Stimulated activated CD4-positive, alpha-beta T cell treated with anti-CD3 and anti-CD28 coated beads, Interleukin-12 subunit alpha, Interleukin-12 subunit beta, amount 100 ng/mL, for 48 hours (primary cell): ENCODE measurements at places on chromosomes 5 and 9.

DNA sequence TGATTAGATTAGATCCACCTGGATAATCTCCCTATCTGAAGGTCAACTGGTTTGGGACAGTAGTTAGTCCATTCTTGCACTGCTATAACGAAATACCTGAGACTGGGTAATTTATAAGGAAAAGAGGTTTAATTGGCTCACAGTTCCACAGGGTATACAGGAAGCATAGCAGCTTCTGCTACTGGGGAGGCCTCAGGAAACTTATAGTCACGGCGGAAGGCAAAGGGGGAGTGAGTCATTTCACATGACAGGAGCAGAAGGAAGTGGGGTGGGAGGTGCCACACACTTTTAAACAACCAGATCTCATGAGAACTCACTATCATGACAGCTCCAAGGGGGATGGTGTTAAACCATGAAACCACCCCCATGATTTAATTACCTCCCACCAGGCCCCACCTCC is 9.9 kb downstream of the C9orf40 start:
- DNase-seq: peak; percentile 9

DNA sequence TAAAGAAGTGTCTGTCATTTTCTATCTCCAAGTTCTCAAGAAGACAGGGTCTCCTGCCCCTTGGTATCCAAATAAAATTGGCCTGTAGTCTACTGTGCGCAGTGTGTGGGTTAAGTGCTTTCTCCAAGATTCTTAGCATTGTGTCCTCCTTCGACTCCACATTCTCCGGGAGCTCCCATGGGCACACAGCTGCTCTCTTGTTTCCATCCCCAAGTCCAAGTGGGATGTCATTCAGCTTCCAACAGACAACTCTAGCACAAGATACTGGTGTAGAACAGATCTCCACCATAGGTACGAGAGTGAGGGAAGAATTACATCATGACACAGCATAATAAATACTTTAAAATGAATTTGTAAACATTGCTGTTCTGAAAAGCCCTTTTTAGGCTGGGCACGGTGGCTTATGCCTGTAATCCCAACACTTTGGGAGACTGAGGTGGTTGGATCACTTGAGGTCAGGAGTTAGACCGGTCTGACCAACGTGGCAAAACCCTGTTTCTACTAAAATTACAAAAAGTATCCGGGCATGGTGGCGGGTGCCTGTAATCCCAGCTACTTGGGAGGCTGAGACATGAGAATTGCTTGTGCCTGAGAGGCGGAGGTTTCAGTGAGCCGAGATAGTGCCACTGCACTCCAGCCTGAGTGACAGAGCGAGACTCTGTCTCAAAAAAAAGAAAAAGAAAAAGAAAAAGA is 196.2 kb downstream of the C9orf152 start:
- no peak for DNase-seq

DNA sequence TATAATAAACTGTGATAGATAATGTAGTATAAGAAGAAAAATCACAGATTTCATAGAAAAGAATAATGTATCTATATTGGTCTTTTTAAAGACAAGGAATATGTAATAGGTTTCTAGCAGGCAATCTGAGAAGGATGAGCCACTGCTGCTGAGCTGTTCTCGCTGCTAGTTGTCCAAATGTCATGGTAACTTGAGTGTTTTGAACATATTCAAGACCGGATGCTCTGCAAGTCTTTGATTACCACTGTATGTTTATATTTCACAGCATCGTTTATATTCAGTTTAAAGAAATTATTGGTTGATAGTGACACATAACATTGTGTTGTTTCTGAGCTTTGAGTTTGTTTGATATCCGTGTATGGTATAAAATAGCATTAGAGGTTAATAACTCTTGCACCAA is 9.6 kb downstream of the C5orf47 start:
- no peak for DNase-seq

DNA sequence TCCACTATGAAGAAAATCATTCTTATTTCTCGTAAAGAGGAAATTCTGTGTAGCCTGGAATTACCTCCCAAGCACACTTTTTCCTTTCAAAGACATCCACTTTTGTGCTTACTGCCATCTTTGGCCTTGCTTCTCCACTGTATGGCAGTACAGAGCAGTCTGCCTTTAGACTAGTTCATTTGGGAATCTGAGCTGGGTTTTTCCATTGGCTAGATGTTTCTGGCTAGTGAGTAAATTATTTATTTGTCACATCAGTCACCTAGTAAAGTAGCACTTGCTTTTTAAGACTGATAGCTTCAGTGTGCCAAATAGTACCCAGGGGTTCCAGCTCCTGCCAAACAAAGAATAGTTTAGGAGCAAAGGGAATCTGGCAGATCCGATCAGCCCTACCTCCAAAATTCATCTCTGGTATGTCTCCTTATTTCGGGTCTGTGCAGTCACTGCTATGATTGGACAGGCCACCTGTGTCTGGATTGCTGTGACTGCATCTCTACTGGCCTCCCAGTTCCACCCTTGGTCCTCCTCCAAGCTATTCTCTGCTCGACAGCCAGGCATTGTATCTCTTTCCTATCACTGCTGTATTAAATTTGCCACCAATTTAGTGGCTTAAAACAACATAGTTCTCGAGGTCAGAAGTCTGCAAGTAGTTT is 97.6 kb downstream of the NUDT12 start:
- no peak for DNase-seq

GRCh38 chr5:173291722-173292658 is 36.2 kb downstream of the STC2 start:
- DNase-seq: no peak

DNA sequence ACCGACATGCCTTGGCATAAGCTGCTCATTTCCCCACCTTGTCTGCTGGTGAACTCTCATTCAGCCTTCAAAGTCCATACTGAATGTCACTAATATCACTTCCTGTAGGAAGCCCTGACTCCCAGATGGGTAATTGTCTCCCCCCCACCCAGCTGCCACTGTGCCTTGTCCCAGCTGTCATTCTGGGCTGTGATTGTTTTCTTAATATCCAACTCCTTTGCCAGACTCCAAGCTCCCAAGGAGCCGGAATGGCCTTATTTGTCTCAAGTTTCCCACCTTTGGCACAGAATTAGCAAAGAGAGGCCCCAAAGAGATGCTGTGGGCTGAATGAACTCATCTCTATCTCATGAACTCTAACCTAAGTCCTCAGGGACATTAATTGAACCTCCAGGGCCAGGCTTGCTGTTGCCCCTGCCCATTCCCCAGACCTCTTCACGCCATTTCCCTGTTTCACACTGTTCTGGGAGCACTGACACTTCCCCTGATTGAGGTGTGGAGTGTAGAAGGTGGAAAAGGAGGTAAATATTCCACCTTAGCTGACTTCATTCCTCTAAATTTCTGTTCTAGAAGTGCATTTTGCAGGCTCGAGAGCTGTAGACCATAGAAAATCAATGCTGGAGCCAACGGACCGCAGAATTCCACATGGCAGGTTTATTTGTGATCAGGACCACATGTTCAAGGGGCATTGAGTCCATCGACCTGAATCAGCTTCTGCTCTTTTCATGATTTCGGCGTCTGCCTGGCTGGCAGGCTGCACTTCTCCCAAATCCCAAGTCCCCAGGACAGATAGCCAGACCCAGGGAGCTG is 4.9 kb upstream of the SH3PXD2B start:
- DNase-seq: no peak

DNA sequence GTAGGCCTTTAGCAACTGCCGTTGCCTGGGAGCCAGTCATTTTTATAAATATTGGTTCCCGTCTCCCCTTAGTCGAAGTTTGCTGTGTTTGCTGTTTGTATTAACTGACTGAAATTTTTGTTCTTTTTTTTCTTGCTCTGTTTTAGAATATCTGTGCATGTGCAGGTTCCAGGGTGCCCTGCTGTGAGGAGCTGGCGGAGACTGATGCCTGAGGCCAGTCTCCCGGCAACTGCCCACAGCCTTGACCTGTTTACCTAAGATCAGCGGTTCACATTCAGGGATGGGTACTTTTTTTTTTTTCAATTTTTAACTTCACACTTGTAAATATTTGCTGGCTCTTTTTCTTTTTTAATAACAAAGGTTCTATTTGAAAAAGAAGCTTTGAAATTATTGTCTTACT is 262.6 kb upstream of the ADAMTS16 start:
- DNase-seq: no peak

DNA sequence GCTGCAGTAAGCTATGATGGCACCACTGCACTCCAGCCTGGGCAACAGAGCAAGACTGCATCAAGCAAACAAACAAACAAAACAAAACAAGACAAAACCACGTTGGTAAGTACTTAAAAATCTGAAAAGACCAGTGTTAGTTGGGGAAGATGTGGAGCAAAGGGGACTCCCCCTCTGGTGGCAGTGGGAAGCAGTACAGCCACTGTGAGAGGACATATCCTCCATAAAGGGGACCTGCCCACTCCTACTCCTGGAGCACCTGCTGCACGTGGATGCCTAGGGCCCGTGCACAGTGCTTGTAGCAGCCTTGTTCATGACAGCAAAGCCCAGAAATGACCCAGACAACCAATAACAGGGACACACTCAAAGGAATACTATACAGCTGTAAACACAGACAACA is 17.0 kb upstream of the IPPK start:
- no peak for DNase-seq

DNA sequence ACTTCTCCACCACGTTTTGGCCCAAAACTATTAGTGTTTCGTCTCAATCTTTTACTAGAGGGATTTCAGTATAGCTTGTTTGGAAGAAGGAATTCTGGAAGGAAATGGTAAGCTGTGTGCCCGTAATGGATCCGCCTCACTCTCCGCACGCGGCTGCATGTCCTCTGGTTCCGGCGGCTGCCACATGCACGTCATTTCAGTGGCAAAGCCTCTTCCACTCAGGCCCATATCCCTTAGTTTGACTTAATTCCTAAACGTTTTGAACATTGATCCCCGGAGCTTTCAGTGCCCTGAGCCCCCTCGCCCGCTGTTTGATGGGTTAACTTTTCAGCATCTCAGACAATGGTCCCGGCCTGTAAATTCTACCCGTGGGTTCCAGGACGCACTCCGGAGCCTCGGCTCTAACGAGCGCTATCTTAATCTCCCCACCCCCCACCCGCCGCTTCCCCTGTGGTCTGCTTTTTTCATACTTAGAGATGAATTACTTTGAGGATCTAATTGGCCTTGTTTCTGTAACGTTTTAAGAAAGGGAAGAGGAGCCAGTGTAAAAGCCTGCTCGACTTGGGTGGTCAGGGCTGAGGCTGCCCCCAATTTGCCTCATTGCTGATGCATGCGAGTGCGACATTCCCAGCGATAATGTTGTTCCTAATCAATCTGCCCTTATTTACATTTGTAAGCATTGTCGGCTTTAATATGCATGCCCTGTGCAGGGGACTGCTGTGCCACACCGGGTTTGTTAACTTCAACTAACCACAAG is 4.6 kb downstream of the PTCH1 start:
- no peak for DNase-seq

DNA sequence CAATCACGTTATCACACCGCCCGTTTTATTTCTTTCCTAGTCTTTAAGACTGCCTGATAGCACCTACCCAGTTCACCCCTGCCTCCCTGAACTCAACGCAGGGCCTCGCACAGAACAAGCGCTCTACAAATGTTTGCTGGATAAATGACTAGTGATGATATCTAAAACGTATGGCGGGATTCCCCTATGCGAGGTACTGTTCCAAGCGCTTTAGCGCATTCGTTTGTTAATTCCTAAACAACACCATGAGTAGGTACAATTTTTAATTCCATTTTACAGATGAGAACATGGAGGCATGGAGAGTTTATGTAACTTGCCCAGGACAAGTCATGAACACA is 6.6 kb downstream of the POU4F3 start:
- no peak for DNase-seq

- no peak for DNase-seq
Observed at GRCh38 chr9:35510754-35511428, 21.0 kb downstream of the RUSC2 start.

GRCh38 chr5:72125941-72126620 is 18.8 kb downstream of the MAP1B start:
- no peak for DNase-seq

DNA sequence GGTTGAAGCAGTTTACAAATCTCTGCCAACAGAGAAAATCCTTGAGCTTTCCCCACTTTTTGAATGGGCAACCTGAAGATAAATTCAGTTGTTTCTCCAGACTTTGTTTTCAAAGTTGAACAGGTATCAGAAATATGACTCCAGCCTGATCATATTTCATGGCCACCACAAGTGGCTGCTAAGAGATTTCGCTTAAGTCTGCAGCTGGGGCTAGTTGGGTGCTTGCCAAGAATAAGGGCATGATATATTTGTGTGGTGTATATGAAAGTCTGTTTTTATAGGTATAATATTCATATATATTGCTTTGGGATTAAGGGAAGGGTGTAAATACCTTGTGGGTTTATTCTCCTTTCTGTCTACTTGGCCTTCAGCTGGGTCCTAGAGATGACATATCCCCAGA is 168.4 kb upstream of the GDNF start:
- DNase-seq: no peak

- DNase-seq: no peak
Observed at GRCh38 chr5:112738191-112738560, 491 bp downstream of the APC start.

DNA sequence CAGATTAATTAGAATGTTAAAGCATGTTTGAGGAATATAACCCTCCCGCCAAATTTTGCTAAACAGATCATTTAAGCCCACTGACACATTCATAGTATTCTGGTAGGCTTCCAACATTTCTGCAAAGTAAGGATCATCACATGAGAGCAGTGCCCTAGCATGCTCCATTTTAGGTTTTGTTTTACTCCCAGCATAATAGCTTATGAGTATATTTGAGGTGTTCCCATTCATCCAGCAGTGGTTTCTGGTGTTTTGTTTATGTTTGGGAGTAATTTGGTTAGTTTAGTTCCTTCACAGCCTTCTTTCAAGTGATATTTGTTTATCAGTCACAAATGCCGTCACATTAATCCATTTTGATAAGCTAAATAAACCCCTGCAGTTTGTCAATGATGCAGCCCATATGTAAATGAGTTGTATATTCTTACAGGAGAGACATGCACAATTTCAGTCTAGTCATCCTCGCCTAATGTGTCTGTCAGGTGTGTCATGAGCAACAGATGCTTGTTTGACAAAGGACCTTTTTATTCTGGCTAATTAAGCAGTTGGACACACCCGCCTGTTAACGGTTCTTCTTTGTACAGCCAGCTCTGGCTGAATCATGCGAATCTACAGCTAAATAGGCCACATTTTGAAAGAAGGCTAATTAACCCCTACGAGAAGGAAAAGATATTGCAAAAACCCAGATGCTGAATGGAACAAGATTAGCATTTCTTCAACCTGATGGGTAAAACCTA is 124.4 kb downstream of the RFX3 start:
- no peak for DNase-seq

GRCh38 chr5:93653716-93654115 is 70.7 kb downstream of the NR2F1 start:
- DNase-seq: no peak

- no peak for DNase-seq
Observed at GRCh38 chr9:36152741-36153438, 16.3 kb upstream of the CCIN start.

DNA sequence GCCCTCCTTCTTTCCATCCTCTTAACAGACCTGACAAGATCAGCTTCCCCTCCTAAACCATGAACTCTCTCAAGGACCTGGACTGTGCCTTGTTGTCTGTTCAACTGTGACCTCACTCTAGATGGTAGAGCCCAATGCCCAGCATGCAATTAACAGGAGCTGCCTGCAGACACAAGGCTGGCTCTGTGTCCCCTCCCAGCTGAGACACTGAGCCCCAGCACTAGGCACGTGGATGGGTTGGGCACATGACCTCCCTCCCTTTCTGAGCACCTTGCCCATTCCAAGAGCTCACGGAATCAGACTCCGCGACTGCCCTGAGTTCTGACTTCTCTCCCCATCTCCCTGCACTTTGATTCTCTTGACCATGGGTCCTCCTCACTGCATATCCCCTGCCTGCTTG is 93.5 kb upstream of the LRRTM2 start:
- no peak for DNase-seq

- no peak for DNase-seq
Observed at GRCh38 chr9:118785456-118785855, 583.8 kb downstream of the BRINP1 start.
